ENCODE measurements at places on chromosomes 13 and 19.

DNA sequence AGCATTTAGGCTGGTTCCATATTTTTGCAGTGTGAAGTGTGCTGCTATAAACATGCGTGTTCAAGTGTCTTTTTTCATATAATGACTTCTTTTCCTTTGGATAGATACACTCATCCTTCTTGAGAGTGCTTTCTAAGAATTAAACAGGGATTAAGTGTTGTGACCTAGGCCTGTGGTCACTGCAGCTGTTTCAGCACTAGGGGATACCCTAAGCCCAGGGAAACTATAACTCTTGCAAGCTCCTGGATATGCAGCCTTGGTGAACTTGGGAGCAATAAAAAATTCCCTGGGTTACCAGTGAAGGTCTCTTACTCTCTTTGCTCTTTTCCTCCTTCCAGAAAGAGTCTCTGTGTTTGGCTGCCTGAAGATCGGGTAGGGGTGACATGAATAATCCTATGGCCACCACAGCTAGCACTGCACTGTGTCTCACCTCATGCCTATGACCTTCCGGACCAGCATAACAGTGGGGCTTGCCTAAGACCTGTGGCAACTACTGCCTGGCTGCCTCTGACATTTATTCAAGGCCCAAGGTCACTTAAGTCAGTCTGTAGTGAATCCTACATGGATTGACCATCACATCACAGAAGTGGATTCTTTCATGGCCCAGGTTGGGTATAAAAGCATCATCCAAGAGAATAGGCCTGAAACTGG is 799.7 kb downstream of the DACH1 start:
- DNase-seq: no peak

DNA sequence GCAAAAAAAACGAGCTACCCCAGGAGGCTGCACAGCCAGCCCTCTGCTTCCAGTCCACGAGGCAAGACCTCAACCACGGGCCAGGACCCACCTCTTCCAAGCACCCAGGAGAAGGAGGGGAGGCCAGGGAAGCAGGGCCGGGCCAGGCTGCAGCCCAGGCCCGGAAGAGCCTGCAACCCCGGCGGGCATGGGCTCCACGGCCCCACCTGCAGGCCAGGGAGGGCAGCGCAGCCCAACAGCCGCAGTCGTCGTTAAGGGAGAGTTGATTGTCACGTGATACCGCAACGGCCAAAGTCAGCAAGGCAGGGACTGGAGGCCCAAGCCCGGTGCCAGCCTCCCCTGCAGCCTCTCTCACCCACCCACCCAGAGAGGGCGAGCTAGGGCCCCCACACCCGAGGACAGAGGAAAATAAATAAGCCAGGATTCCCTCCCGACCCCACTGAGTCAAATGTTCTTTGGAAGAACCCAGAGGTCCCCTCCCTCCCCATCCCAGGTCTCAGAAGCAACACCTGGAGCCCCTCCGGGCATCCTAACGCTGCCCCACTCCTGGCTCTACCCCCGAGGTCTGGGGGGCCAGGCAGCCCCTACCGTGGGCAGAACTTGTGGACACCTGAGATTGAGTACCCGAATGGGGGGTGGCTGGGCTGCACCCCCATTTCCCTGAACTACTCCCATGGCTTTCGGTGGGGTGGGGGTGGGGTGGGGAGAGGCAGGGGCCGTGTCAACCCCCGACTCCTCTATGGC is 5.2 kb upstream of the REXO1 start:
- DNase-seq: no peak

- DNase-seq: no peak
These were observed 178.4 kb downstream of the FGF9 start for GRCh38 chr13:21849323-21849722.

DNA sequence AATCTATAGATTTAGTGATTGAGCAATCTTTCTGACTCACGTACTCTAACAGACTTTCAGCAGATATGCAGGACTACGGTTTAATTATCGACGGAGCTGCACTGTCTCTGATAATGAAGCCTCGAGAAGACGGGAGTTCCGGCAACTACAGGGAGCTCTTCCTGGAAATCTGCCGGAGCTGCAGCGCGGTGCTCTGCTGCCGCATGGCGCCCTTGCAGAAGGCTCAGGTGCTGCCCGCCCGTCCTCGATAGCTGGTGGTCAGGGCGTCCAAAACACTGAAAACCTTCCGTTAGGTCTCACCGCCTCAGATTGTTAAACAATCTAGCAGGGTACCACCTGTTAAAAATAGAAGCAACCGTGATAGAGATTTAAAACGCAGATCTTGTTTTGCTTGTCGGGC is 113.2 kb upstream of the MCF2L start:
- DNase-seq: no peak

GRCh38 chr19:51365211-51365964 is 800 bp downstream of the ETFB start:
- DNase-seq: no peak

DNA sequence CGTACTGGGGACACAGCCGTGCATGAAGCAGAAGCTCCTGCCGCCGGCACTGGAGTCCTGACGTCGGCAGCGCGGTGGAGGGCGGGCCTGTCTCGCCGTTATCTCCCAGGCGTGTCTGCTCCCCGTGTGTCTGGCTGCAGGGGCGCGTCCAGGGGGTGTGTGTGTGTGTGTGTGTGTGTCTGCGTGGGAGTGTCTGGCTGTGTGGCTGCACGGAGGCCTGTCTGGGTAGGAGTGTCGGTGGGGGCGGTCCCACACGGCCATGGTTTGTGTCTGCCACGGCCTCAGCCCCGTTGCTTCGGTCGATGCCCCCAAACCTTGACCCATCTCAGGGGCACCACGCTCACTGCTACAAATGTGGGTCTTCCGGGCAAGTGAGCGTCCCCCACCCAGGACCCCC is 18.3 kb downstream of the ARID3A start:
- DNase-seq: no peak

GRCh38 chr19:40078377-40078776 is 12.4 kb downstream of the ZNF780A start:
- no peak for DNase-seq

DNA sequence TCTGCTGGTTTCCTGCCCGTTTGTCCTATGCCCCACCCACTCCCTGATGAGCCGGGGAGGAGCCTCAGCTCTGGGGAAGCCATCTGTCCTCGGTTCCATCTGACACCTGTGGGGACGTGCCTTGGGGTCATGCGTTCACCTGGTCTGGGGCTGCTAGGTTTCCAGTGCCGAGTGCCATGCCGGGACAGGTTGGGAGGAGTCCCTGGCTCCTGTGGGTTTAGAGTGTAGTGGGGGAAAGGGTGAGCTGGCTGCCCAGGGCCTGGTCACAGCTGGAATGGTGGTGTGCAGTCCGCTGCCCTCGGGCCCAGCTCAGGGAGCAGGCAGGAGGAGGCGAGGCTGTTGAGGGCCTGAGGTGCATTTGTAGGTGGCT is 2.5 kb downstream of the KDM4B start:
- DNase-seq: no peak

DNA sequence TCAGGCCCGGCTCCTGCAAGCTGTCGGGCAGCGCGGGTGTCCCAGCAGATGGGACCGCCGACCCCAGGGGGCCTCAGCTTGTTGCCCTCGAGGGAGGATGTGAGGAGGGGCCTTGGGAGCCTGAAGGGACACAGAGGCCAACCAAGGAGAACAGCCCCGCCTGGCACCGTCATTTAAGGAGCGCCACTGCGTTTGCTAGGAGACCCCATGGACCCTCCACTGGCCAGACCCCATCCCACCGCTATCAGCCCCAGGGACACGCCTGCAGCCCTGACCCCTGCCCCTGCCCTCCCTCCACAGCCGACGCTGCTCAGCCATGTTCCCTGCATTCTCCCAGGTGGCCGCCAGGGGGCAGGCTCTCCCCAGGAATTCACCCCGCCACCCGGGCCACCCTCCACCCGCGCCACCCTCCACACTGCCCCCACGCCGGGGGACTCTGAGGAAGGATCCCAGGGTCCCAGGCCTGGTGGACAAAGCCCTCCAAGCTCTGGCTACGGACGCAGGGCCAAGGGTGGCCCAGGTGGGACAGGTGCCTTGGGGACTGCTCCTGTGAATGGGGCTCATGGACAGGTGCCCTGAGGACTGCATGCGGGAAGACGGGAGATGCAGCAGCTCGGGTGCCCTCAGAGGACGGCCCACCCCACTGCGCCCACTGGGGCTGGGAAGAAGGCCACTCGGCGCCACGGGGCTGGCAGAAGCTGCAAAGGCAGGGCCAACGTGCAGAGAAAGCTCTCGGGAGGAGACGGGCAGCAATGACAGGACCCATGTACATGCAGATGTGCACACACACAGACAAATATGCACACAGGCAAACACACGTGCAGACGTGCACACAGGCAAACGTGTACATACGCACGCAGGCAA is 34.4 kb downstream of the PIP5K1C start:
- no peak for DNase-seq

DNA sequence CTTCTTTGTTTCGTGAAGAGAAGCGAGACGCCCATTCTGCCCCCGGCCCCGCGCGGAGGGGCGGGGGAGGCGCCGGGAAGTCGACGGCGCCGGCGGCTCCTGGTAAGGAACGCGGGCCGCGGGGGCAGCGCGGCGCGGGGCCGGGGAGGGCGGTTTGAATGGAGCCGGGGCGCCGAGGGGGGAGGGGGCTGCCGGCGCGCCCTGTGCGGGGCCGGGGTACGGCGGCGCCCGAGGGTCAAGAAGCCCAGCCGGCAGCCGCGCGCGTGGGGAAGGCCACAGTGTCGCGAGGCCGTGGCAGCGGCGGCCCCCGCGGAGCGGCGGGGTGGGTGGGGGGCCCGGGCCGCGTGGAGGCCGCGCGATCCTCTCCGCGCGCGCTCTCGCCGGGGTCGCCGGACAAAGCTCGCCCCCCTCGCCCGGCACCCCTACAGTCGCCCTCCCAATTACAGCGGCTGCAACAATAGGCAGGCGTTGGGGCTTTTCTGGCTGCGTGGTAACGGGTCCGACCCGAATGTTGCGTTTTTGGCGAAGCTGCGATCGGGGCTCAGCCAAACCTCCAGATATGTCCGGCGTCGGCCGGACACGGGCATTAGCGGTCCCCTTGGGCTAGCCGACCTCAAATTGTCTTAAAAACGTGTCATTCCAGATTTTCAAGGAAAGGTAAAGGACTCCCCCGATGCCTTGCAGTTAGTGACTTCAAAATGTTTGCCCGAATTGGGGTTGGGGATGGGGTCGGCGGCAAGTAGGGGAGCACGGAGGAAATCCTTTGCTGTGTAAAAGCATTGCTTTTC is 437 bp downstream of the SMARCA4 start:
- DNase-seq: no peak

DNA sequence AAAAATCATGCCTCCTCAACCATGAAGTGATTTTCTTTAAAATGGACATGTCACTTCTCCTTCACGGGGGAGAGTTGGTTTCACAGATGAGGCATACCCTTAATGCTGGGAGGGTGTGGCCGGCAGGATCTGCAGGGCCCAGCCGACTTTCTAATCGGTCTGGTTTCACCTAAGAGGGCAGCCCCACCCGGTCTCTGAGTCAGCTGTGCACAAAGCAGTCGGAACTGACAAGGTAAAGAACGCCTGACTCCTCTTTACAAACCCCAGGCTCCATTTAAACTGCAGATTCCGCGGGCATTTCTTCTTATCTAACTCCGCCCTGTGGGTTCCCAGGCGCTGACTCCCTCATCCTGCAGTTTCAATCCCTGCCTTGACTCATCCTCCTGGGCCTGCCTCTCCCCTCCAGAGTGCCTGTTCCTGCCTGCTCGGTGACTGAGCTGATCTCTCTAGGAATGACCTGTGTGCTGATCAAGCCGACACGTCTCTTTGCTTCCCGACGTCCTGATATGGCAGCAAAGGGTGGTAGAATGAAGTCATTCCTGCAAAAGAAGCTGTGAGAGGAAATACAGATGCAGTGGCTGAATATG is 63.4 kb downstream of the EFNB2 start:
- DNase-seq: no peak

GRCh38 chr19:40235238-40236025 is 8.9 kb upstream of the CCNP start:
- no peak for DNase-seq

DNA sequence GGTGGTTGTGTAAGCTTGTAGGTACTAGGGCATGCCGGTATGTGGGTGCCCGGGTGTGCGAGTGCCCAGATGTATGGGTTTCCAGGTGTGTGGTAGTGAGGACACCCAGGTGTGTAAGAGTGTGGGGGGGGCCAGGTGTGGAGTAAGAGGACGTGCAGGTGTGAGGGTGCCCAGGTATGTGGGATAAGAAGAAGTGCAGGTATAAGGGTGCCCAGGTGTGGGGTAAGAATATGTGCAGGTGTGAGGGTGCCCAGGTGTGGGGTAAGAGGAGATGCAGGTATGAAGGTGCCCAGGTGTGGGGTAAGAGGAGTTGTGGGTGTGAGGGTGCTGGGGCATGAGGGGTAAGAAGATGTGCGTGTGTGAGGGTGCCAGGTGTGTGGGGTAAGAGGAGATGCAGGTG is 14.3 kb downstream of the MARK4 start:
- no peak for DNase-seq

- no peak for DNase-seq
These were observed 232.2 kb downstream of the GGACT start for GRCh38 chr13:100356426-100356825.

DNA sequence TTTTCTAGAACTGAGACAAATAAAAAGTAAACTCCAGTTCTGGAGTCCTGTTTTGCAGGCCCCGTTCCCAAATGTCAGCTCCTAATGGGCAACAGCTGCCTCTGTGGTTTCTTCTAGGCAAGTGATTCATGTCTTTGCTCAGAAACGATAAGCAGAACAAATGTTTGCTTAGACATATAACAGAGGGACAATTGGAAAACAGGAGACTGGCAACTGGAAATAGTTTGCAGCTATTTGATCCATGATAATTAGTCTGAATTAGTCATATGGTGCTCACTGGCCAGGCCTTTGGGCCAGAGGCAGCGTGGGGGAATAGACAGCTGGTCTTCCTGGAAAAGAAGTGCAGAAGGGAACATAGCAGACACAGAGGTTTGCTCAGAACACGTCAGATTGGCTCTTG is 29.2 kb upstream of the TSHZ3 start:
- no peak for DNase-seq

DNA sequence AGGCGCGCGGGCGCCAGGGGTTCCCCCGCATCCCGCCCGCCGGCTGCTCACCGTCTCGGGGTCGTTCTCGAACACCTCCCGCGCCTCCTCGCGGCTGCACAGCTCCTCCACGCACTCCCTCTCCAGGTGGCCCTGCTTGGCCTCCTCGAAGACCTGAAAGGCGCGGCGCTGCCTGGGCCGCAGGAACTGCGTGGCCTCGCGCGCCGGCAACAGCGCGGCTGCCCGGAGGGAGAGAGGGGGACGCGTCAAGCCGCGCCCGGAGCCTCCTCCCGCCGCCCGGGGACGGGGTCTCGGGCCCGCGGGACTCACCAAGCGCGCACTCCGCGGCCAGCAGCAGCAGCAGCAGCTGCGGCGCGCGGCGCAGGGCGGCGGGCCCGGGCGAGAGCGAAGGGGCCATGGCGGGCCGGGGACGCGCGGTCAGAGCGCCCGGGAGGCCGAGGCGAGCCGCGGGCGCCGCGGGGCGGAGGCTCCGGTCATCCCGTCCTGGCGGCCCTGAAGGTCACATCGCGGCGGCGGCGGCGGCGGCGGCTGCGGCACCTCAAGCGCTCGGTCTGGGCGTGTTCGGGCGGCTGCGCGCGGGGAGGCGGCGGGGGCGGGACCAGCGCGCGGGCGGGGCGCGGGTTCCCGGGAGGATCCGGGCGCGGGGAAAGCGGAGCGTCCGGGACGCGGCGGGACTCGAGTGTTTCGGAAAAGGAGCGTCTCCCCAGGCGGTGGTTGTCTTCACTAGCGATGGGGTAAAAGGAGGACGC is at the start of gene GAS6:
Gene GAS6 (minus strand): TSS at position 553 of the 749 bp plus-strand sequence. CDS start 156 bp downstream, at position 397.
- DNase-seq: no peak

- no peak for DNase-seq
These were observed 77.9 kb upstream of the KCTD15 start for GRCh38 chr19:33718651-33719254.

- no peak for DNase-seq
These were observed 29.0 kb downstream of the ZNF627 start for GRCh38 chr19:11626252-11626651.

All from putamen (tissue), 1 donor.